Fibroblast of pulmonary artery (primary cell): ENCODE measurements at places on chromosomes 6 and 20.

DNA sequence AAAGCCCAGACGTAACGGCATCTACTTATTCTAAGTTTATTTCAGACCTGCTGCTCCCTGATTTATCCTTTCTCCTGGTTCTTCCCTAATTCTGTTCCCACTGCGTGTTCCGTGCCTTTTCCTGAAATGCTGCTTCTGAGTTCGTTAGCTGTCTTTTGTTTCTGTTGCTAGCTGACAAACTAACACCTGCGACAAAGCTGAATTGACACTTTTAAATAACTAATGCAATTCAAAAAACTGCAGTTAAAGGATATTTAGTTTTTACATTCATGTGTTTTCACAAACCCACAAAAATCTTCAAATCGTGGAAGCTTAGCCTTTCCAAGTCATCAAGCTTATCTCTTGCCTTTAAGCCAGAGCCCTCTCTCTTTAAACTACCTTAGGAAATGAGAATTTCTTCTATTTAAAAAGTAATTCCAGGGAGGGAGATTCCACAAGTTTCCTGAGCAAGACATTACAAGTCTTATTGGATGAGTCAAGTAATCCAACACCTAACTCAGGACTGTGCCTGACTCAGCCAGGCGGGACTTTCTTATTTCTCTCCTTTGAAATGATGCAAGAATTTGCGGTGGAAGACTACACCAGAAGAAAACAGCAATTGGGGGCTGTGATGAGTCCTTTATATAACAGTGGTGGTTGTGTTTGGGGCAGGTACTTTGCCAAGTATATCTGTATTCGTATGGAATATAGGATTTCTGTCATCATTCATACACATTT, 6.3 kb downstream of the ADTRP start:
- peak; percentile 89 for DNase-seq

DNA sequence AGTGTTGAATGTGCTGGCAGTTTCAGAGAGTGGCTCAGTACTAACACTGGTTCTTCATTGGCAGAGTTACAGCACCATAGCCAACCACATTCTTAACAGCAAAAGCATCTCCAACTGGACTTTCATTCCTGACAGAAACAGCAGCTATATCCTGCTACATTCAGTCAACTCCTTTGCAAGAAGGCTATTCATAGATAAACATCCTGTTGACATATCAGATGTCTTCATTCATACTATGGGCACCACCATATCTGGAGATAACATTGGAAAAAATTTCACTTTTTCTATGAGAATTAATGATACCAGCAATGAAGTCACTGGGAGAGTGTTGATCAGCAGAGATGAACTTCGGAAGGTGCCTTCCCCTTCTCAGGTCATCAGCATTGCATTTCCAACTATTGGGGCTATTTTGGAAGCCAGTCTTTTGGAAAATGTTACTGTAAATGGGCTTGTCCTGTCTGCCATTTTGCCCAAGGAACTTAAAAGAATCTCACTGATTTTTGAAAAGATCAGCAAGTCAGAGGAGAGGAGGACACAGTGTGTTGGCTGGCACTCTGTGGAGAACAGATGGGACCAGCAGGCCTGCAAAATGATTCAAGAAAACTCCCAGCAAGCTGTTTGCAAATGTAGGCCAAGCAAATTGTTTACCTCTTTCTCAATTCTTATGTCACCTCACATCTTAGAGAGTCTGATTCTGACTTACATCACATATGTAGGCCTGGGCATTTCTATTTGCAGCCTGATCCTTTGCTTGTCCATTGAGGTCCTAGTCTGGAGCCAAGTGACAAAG, 17.0 kb upstream of the ADGRF4 start:
- no peak for DNase-seq

DNA sequence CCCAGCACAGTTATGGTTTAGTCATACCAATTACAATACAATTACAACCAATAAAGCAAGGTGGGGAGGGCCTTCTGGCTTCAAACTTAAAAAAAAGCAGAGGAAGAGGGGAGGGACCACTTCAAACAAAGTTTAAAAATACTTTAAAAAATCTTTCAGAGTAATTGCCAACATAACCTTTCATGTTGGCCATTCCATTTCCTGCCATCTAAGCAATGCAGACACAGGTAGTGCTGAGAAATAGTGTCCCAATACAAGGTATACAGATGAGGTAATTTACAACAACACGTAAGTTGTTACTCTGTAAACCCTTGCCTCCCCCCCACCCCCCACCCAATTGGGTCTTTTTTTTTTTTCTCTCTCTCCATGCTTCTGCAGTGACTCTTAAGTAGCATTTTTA, 18.8 kb upstream of the TBC1D20 start:
- DNase-seq: no peak

GRCh38 chr20:47284373-47284772, 72.1 kb downstream of the ZMYND8 start:
- DNase-seq: no peak

- no peak for DNase-seq
Measured at GRCh38 chr6:25103603-25104002, 167.8 kb upstream of the RIPOR2 start.

- peak; percentile 58 for DNase-seq
Measured at GRCh38 chr6:133835901-133836300, 53.0 kb upstream of the TCF21 start.

DNA sequence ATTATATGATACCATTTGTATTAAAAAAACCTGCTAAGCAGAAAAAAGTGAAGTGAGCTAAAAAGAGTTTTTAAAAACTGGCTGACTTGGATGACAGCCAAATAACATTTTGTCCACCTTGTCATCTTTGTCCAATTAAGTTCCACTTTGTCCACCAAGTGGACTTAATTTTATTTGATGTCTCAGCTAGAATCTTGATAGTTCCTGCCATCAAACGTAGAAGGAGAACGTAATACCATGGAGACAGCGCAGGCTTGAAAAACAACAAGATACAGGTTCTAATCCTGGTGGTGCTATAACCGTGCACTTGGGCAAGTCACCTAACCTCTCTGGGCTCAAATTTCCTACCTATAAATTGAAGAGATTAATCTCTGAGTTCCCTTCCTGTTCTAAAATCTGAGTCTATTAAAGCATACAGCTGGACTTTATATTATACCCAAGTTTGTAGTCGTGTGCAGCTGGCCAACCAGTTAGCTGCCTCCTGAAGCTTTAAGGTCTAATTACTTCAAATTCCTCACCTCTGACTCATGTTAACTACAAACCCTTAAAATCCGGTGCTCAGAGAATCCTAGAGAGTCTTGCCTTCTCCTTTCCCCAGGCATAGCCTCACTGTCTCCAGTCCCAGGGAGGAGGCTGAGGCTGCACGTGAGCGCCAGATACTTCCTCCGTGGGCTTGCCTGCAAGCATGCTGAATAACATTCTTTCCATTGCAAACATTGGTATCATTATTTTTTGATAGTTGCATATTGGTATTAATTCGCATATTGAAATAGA, 16.8 kb downstream of the TMEM244 start:
- peak; percentile 54 for DNase-seq
